ENCODE measurements at places on chromosomes 4 and X.
A peak's percentile ranks its signal among the peaks of the same experiment; 100 is the strongest.

DNA sequence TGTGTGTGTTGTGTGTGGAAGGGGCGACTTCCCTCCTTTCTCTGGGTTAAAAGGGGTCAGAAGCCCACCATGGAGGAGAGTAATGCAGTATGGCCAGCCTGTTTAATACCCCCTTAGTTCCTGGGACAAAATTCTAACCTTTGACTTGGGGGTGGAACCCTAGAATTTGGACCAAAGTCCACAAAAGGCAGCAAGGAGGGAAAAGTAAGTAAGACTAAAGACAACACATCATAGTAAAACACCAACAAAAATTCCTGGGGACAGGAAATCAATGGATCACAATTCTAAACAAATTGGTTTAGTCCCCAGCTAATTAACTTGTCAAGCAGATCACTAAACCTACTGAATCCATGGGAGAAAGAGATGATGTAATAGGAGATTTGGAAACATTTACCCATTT lies 3.1 kb downstream of the AMOT start:
- no peak for DNase-seq

GRCh38 chrX:5086388-5086787 lies 1142.3 kb downstream of the NLGN4X start:
- no peak for DNase-seq

DNA sequence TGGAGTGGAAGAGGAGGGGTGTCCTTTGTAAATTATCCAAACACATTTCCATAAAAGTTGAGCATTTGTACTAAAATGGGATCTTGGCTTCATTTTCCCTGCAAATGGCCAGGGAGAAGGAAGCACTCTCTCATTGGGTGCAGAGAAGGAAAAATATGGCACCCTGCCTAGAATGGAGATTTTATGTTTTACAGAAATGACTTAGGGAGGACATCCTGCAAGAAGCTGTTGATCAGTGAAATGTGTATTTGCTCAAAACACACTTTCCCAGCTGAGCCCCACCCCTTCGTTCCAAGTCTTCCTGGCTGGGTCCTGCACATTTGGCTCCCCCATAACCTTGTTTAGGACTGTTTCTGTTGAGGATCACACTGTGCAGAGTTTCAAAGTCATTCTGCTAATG lies 213.5 kb upstream of the TAPT1 start:
- no peak for DNase-seq

DNA sequence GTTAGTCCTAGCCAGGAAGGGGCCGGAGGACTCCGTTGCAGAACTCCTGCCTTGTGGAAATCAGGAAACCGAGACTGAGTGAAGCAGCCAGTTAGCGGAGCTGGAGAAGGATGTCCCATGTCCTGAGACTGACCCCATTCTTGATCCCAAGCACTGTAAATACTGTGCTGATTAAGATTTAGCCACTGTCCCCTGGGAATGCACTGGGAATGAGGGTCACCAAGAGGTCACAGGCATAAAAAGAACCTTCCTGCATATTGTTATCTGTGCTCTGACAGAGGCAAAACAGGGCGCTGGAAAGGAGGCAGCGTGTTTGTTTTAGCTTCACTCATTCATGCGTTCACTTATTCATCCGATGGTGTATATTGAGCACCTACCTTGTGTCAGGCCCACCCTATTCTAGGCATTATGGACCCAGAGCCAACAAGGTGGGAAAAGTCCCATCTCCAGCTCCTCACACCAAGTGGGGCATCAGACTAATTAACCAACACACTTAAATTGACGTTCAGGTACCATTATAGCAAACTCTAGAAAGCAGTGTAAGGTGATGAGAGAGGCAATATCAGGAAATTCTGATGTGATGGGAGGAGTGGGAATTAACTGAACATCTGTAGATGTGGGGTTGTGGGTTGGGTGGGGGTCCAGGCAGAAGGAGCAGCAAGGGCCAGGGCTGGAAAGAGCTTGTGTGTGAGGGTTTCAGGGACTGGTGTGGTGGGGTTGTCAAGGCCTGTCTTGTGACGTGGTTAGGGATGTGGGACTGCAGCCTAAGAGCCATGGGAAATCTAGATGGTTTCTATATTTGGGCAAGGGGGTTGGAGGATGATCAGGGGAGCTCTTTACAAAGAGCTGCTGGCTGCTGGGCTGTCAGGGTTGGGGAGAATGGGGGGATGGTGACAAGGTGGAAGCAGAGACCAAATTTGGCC lies 10.6 kb upstream of the SLC2A9 start:
- DNase-seq: no peak

DNA sequence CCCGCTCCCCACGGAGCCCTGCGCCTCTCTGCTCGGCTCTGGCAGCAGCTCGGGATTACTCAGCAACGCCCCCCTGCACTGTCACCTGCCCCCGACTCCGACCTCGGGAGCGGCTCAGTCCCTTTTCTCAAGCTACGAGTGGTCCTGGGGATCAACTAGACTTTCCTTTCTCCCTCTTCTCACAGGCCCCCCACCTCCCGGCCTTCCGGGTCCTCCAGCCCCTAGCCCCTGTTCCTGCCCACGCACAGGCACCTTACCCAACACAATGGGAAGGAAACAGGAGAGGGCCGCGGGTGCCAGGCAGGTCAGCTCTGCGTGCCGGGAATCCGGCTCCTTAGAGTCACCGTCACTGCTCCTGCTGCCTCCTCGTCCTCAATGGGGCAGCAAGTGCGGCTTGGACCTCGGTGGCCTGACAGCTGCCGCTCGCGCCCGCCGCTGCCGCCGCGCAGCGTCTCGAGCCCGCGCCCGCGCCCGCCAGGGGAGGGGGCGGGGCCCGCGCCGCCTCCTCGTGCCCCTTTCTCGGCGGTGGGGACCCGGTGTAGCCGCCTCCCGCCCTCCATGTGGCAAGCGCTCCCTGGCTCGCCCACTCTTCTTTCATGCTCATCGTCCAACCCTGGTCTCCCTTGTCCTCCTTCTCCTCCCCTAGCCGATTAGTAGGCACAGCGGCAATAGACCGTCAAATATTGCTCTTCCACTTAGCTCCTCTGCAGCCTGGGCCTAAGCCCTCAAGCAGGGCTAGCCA lies at the start of gene RAB9B:
RAB9B (minus strand) TSS at position 455 of the 742 bp plus-strand sequence. CDS start 6,473 bp downstream, outside the sequence.
- peak; percentile 30 for DNase-seq

DNA sequence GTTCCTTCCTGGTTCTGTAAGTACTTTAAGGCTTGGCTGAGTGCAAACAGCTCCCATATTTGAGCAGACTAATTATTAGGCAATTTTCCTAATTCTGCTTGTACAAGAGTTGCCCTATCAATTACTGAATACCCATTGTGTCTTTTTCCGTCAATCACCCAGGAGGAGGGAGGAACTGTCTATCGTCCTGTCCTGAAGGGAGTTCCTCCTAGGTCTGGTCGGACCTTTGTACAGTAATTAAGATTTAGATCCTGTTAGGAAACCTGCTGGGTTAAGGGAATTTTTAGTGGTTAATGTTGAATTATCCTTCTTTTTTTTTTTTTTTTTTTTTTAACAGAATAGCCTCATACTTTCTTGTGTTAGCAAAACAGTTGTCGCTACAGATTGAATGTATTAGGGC lies 130.1 kb downstream of the KDM6A start:
- no peak for DNase-seq

Measured in NCI-H226 (cell line).